Activated CD4-positive, CD25-positive, alpha-beta regulatory T cell (primary cell): ENCODE measurements at places on chromosomes 5 and 9.

- DNase-seq = no peak
These were observed 44.5 kb downstream of the PLPP7 start for GRCh38 chr9:131333771-131334628.

DNA sequence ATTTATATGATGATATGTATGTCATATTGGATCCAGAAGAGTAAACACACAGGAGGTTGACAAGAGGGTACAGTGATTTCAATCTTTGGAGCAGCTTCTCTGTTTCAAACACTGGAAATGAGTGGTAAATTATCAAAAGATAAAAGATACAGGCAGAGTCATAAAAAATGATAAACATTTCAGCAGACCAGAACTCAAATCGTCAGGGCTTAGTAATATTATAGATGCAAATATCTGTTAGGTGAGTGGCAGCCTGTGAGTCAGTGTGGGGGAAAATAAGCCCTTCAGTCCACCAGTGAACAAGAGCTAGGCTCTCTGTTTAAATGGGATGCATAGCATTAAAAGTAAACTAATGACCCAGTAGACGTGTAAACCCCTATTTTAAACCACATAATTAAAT lies 1378.1 kb downstream of the EFNA5 start:
- no peak for DNase-seq

DNA sequence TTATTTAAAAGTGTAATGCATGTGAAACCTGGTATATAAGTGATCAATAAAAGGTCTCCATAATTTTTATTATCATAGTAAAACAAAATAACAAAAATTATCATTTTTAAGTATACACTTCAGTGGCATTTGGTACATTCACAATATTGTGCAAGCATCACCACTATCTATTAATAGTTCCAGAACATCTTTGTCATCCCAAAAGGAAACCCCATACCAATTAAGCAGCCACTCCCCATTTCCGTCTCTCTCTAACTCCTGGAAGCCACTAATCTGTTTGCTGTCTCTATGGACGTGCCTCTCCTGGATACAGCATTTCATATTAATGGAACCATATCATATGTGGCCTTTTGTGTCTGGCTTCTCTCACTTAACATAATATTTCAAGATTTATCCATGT lies 7.6 kb downstream of the OLFML2A start:
- DNase-seq = no peak

- no peak for DNase-seq
These were observed 4.9 kb upstream of the EHMT1 start for GRCh38 chr9:137613738-137614523.
